ENCODE measurements at places on chromosomes 2 and 18.

DNA sequence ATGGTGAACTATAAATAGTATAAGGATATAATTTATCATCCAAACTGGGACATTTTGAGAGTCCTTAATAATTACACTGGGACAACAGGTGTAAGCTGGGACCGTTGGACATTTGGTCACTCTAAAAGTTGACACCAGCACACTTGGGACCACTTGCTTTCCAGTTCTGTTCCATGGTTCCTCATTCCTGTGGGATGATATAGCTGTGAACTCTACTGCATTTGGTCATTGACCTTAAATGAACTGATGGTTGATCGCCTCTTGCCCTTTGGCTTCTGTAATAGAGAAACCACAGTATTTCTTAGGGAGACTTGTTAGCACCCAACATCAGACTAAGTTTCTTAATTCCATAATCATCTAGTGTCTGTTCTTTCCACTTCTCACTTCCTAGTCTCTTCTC is 46.7 kb downstream of the EML6 start:
- no peak for DNase-seq

DNA sequence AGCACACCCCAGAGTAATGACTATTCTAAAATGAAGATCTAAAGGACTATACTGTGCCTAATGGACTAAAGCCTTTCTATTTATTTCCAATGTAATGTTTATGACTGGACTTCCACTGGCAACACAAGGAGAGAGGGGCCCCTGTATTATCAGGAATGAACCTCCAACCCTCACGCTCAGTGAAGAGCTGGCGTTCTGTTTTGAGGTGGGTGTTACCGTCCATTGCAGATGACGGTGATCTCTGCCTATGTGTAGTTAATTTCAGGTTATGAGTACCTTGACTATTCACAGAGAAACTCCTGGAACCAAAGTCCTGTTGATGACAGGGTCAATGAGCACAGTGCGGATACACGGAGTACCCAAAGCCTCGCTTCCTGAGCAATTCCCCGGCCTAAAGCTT is 85.4 kb downstream of the MEP1B start:
- DNase-seq = no peak

- DNase-seq = no peak
Observed at GRCh38 chr2:8421658-8422449, 260.0 kb upstream of the ID2 start.

GRCh38 chr2:240989451-240990265 is 8.8 kb upstream of the SNED1 start:
- DNase-seq = peak; percentile 66

GRCh38 chr18:50734886-50735285 is 84.9 kb downstream of the MRO start:
- DNase-seq = no peak

DNA sequence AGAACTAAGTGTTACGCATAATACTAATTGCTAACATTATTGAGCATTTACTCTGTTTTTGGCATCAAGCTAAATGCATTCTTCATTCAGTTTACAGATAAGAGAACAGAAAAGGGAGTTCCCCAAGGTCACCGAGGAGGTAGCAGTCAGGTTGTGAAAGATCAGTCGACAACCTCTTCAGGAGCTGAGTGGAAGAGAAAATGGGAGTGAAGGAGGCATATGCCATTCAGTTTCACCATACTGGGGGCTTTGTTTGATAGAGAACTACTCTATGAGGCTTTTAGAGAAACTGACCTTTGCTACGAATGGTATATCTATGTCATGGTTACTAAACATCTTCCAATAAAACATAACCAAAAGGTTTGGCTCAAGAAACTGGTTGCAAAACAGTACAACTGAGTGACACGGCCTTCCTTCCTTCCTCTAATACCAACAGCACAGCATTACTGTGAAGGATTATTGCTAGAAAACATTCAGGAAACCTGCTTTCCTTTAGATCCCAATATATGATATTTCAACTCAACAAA is 112.1 kb downstream of the RBMS1 start:
- DNase-seq = no peak

DNA sequence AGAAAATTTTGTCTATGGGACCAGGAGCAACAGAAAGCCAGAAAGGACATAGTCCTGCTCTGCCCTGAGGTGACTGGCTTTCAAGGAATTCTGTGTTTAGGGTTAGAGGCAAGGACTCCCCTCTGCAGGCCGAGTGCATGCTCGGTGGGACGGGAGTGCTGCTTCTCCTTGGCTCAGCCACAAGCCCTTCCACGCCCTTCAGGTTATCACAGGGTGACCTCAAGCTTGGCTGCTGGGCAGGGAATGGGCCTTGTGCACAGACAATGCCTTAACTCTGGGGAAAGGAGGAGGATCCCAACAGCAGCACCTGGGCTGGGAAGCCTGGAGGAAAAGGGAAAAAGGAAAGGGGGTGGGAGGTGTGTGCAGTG is 32.8 kb downstream of the FAM178B start:
- DNase-seq = no peak
